ENCODE measurements at places on chromosomes 2 and 18.

DNA sequence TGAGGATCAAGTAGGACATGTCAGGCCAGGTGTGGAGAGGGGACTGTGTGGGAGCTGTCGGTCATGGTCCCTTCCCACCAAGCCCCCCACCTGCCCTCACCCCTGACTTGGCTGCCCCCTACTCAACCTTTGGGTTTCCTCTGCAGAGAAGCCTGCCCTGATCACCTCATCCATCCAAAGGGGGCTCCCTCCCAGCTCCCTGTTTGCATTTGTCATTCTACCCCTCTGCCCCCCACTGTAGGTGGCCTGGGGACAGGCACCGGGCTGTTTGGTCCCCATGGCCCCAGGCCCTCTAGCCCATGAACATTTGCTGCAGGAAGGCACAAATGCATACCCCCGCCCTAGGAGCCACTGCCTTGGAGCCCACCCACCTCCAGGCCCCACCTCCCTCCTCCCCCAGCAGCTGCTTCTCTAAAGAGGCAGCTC lies 115.0 kb downstream of the SMAD7 start:
- DNase-seq = no peak

- no peak for DNase-seq
These were observed 99.3 kb downstream of the ASB1 start for GRCh38 chr2:238525990-238526389.

- peak; percentile 30 for DNase-seq
These were observed 110.9 kb upstream of the FAM98A start for GRCh38 chr2:33709951-33710350.

DNA sequence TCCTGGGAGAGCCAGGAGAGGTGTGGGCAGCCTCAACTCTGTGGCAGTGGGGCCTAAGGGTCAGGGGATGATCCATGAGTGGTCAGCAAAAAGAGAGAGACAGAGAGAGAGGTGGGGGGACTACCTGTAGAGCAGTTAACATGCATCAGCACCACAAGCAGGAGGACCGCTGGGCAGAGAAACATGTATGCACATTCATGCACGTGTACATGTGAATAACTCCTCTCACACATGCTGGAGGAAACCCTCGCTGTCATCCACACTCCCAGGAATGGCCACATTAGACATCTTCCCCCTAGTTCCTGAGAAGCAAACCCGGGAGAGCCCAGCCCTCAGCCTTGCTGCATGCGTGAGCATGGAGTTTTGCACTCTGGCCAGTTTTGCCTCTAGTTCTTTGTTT lies 166.1 kb downstream of the SMAD7 start:
- DNase-seq = no peak

GRCh38 chr2:127893033-127893432 lies 7.3 kb upstream of the AMMECR1L start:
- DNase-seq = no peak

DNA sequence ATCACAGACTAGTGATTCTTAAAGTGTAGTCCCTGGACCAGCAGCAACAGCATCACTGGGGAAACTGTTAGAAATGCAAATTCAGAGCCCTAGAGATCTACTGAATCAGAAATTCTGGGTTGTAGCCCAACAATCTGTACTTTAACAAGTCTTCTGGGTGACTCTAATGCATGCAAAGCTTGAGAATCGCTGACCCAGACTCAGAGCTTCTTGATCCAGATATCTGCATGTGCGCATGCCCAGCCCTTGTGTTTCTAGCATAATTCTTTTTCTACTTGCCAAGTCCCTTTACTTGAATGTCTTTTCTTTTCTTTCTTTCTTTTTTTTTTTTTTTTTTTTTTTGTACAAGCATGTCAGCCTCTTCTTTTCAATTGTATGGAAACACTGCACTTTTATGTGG lies 60.4 kb downstream of the FIGN start:
- no peak for DNase-seq

- no peak for DNase-seq
These were observed 245.1 kb downstream of the KCNS3 start for GRCh38 chr2:18123577-18123976.

GRCh38 chr2:46260305-46260704 lies 36.9 kb upstream of the EPAS1 start:
- no peak for DNase-seq

- no peak for DNase-seq
These were observed 2.9 kb upstream of the LPIN2 start for GRCh38 chr18:3015851-3016250.

DNA sequence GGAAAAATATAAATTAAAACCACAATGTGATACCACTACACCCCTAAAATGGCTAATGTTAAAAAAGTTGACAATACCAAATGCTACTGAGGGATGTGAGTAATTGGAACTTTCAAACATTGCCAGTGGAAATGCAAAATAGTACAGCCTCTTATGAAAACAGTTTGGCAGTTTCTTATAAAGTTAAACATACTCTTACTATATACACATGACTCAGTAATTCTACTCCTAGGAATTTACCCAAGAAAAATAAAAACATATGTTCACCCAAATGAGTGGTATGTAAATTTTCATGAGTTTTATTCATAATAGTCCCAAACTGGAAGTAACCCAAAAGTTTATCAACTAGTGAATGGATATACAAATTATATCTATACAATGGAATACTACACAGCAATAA lies 228.0 kb downstream of the CYP26B1 start:
- DNase-seq = peak; percentile 40

- DNase-seq = no peak
These were observed 33.9 kb downstream of the RBMS1 start for GRCh38 chr2:160459538-160460332.

GRCh38 chr2:28206762-28207161 lies 185.9 kb upstream of the FOSL2 start:
- no peak for DNase-seq

- DNase-seq = no peak
These were observed 4.0 kb downstream of the CYP27C1 start for GRCh38 chr2:127216095-127216494.

GRCh38 chr2:57450170-57450569 lies 596.4 kb upstream of the VRK2 start:
- no peak for DNase-seq

DNA sequence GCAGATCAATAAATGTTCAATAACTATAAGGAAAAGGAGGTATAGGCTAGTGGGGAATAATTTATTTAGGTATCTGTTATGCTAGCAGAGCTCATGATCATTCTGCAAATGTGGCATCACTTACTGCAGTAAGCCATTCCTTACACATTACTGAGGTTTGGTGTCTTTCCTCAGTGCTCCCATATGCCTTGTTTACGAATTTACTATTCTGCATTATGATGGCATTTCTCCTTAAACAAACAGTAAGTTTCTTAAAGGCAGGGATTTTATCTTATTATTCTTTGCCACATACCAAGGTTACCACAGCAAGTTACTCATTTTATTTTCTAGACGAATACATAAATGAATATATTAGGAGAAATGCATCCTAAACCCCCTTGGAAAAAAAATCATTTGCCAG lies 88.4 kb downstream of the DSEL start:
- peak; percentile 49 for DNase-seq

GRCh38 chr2:84629550-84629949 lies 113.3 kb downstream of the DNAH6 start:
- DNase-seq = no peak

DNA sequence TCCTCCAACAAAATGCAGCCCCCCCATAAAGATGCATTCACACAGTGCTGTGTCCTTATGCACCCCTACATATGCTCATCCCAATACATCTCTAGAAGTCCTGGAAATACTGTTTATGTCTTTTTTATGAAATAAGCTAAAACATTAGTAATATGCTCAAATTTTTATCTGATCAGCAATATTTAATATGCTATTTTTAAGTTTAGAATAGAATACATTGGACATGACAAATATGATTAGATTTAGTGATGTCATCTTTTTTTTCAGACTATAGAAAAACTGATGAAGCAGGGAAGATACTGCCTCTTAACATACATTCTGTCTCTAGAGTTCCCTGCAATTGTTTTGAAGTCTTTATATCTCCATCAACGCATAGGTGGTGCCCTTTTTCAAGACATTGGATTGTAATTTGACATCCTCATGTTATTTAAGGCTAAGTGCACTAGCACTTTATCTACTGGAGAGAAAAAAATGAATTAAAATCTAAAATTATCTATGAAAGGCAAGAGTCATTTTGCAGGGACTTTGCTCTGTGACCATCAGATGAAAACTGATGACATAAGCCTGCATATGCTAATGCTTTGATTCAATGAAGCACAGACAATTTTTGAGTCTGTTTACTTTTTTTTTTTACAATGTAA lies 395.3 kb downstream of the LPIN1 start:
- DNase-seq = no peak

- DNase-seq = no peak
These were observed 3.5 kb downstream of the SLC4A3 start for GRCh38 chr2:219630770-219631405.

- DNase-seq = peak; percentile 1
These were observed 688.4 kb upstream of the SYT4 start for GRCh38 chr18:43965691-43966090.

GRCh38 chr2:119409506-119409905 lies 22.1 kb upstream of the TMEM37 start:
- no peak for DNase-seq

- DNase-seq = no peak
These were observed 232.2 kb downstream of the TTC32 start for GRCh38 chr2:19669559-19669958.

GRCh38 chr2:105821428-105822125 lies 76.9 kb downstream of the NCK2 start:
- no peak for DNase-seq

GRCh38 chr18:26791676-26792075 lies 73.8 kb downstream of the AQP4 start:
- no peak for DNase-seq

GRCh38 chr2:173037245-173038120 lies 38.2 kb upstream of the MAP3K20 start:
- peak; percentile 25 for DNase-seq

DNA sequence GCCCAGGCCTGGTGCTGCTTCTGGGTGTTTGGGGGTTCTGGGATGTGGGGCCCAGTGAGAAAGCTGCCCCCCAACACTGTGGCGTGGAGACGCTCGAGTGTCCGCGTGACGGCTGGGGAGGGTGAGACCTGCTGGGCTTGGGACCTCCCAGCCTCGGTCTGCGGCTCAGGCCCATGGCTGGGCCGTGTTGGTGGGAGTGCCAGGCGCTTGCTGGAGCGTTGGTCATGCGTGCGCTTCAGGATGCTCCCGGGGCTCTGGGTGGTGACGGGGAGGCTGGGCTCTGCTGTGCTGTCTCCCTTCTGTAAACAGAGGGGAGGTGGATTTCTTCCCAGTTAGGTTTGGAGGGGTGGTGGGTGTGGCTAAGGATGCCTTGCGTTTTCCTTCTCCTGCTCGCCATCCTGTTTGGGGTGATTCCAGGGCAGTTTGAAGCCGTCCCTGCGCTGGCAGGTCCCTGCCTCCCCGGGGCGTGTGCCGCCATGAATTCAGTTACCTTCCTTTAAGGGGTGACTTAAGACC lies 606 bp downstream of the GAL3ST2 start:
- no peak for DNase-seq

DNA sequence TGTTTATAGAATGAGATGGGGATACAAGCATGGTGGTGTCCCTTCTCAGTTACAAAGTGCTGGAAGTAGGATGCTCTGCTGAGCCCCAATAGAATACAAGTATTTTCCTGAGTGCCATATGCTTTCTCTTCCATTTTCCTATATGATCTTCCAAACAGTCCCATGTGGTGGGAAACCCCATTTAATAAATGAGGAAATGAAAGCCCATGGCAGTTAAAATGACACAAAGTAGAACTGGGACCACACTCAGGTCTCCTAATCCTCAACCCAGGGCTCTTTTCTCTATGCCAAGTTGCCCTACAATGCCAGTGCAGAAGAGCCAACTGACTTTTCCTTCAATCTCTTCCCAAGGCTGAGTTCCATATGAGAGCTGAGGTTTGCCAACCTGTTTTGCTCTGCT lies 210.2 kb upstream of the FBXO11 start:
- no peak for DNase-seq

DNA sequence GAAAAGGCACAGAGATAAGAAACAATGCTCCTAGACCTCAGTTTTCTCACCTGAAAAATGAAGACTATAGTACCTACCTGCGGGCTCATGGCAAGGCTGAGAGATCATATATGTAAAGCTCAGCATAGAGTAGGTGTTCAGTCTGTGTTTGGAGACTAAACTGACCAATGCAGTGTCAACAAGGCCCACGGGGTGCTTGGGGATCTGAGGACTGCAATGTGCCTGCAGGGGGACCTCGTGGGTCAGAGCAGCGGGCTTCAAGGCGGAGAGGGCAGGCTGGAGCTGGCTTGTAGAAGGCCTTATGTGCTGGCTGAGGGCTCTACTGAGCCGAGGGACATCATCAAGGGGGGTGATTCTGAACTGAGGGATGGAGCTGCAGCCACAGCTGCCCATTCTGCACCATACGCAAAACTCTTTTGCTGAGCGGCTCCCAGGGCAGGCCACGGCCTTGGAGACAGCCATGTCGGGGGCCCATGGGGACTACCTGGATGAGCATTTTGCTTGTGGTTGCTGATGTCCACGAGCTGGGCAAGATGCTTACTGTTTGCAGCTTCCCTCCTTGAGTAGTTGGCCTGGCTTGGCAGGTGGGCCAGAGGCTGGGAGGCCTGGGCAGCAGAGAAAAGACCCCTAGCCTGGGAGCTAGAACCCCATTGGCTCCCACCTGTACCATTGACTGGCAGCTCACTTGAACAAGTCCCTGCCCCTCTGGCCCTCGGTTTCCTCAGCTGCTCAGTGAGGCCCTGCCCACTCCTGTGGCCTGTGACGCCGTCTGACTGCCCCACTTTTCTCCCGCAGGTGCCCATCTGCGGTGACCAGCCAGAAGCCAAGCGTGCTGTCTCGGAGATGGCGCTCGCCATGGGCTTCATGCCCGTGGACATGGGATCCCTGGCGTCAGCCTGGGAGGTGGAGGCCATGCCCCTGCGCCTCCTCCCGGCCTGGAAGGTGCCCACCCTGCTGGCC lies 23.5 kb downstream of the STEAP3 start:
- DNase-seq = no peak

- peak; percentile 85 for DNase-seq
These were observed 1.5 kb upstream of the GPBAR1 start for GRCh38 chr2:218259099-218259961.

- DNase-seq = no peak
These were observed 22.2 kb downstream of the FAM110C start for GRCh38 chr2:24107-24506.

DNA sequence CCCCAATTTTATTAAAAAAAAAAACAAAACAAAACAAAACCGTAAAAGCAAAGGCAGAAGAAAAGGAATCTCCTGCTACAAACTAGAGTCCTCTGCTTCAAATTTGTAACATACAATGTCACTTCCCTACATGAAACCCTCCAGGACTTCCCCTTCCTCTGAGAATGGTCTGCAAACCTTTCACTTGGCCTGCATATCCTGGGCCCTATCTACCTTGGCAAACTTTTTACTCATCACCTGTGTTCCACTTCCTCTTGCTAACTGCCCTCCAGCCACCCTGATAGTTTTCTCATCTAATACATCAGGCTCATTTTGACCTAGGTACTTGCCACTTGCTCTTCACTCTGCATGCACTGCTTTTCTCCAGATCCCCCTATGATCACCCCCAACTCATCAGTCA lies 255.5 kb downstream of the ETAA1 start:
- DNase-seq = no peak

DNA sequence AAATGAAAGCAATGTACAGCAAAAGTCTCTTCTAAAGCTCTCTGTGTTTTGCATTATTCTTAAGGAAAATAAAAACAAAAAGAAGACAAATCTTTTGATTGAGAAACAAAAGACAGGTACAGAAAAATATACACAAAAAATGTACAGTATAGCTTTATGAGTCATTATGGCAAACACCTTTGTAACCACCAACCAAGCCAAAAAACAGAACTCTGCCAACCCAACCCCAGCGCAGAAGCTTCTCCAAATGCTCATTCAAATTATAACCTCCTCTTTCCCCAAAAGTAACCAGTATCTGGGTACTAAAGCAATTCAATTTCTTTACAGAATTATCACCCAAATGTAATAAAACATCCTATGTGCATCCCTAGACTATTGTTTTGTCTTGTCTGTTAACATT lies 255.9 kb upstream of the STON1 start:
- DNase-seq = no peak

Measured in IMR-90 (cell line).